ENCODE measurements at places on chromosomes 11 and 22.

DNA sequence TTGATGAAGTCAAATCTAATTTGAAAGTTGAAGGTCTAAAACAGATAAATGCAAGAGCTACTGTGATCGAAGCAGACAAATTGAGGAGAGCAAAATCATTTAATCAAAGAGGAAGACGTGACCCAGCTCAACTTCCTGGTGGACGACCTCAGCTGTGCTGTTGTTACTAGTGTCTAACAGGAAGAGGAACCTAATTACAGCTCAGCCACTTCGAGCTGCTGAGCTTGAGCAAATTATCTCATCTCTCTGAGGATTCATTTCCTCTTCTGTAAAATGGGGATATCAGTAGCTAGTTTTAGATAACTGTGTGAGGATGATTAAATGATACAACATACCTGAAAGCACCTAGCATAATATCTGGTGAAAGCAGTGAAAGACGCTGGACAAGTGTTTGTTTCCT lies 48.6 kb upstream of the OLFML1 start:
- no peak for DNase-seq

DNA sequence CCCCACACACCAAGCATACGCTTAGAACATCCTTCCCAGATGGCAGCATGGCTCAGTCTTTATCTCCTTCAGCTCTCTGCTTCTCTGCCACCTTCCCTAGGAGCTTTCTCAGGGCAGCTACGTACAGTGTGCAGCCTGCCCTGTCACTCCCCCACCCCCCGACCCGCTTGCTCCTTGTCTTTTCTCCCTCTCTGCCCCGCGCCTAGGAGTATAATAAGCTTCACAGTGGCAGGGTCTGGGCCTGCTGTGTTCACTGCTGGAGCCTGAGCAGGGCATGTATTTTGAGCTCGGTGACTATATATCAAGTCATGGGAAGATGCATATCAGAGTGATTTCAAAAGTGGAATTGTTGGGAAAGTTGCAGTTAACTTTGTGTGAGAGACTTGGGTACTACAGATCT lies 55.8 kb upstream of the ADSL start:
- DNase-seq = no peak

DNA sequence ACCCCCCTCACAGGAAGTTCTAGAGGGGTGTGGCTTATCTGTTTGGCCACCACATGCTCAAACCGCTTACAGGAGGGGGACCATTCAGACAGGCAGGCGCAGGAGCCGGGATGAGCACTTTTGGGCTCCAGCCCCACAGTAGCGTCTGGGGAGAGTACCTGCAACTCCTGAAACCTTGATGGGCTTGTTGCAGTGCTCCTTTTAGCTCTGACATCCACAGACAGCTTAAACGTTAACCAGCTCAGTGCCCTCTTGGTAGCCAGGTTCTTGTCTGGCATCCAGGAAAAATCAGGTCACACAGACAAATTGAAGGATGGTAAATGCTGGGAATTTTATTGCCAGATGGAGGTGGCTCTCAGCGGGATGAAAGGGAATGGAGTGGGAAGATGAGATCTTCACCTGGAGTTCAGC lies 326.3 kb downstream of the ETS1 start:
- no peak for DNase-seq

DNA sequence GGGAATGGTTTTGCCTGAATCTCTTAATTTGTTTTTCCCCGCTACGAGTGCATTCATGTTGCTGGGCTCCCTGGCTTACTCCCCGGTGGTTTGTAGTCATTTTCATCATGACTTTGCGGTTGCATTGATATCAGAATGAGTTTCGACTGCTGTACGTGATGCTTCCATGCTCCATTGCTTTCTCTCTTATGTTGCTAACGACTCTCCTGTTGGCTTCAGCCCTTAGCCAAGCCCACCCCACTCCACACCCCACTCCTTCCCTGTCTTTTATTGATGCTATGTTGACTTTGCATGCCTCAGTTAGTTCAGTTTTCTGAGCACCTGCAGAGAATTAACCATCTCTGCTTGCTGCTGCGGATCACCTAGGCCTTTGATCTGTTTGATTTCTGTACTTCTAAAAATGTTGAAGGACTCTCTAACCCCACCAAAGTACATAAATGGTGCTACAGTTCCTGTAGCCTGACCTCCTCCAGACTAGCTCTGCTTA lies 65.3 kb downstream of the ARFGAP2 start:
- no peak for DNase-seq

GRCh38 chr22:20983081-20983771 lies 1.1 kb downstream of the LZTR1 start:
- no peak for DNase-seq

DNA sequence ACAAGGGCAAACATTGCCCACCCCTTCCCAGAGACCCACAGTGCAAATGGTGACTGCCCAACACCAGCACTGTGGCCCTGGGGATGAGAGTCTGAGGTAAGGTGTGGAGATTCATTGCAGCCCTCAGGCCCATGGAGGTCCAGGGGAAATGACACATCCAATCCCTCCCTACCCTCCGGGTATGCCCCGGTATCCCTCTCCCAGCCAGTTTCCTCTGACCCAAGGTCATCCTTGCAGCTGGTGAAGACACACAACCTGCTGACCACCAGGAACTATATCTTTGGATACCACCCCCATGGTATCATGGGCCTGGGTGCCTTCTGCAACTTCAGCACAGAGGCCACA lies 18.9 kb upstream of the UVRAG start:
- no peak for DNase-seq

GRCh38 chr11:65650547-65651338 lies 12.0 kb downstream of the RELA start:
- DNase-seq = no peak

GRCh38 chr22:39253435-39254070 lies 8.8 kb upstream of the PDGFB start:
- DNase-seq = peak; percentile 56

DNA sequence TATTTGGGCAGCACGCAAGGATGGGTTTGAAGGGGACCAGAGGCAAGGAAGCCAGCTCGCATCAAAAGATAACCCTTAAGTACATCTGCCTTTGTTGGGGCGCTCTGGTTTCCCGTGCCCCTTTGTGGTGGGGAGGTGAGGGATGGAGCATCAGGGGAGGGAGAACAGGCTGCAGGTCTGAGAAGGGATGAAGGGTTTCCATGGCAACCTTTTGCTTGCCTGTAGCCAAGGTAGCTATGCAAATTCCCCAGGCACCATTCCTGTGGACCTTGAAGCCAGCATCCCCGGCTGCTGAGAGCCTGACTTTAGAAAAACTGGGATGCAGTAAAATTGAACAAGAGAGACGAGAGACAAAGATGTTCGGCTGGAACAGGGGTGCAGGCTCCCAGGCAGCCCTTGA lies 75.7 kb downstream of the SEZ6L start:
- DNase-seq = no peak

DNA sequence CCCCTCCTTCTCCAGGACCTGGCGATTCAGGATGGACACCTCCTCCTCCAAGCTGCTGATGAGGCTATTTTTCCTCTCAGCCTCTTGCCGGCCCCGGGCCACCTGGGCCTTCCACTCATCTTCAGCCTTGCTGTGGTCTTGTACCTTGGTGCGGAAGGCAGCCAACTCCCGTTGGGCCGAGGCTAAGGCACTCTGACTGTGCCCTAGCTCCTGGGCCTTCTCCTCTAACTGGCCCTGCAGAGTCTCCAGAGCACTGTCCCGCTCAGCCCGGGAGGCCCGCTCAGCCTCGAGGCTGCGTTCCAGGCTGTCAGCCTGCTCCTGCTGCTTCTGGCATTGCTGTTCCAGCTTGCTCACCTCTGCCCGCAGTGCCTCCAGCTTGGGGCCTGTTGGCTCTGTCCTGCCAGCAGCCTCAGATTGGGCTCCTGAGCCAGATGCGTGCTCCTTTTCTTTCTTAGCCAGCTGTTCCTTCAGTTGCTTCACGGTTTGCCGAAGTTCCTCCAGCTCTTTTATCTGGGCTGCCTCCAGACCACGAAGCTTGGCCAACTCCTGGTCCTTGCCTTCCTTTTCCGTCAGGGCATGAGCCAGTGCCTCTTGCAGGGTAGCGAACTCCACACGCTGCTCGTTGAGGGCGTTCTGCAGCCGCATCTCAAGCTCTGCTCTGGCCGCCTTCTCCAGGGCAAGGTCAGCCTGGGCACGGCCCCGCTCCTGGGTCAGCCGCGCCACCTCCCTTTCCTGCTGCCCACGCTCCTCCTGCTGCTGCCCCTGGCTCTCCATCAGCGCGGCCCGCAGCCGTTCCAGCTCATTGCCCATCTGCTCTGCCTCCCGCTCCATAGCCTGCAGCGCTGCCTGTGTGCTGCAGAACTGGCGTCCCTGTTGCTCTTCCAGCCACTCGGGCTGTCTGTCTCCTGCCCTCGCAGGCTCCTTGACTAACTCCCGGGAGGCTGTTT lies 15.3 kb downstream of the IL18BP start:
- no peak for DNase-seq

- DNase-seq = no peak
Observed at GRCh38 chr11:27540051-27540450, 33.5 kb upstream of the LIN7C start.

DNA sequence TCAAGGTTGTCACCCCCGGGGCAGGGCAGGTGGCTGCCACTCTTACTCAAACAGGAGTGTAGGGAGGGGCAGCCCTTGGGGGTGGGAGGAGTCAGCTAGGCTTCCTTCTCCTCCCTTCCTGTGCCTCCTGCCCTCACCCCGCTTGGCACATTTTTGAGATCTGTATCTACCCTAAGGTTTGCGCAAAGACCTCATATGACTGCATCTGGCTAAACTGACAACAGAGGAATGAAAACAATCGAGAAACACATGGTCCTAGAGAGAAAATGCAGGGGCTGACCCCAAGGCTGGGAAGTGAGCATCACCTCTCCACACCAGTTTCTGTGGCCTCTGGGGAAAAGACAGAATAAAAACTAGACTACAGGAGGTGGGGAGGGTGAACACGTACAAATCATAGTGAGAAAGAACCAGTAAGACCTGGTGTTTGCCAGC lies 28.1 kb downstream of the IGSF9B start:
- DNase-seq = no peak

GRCh38 chr11:130031056-130031455 lies 28.4 kb upstream of the PRDM10 start:
- no peak for DNase-seq

DNA sequence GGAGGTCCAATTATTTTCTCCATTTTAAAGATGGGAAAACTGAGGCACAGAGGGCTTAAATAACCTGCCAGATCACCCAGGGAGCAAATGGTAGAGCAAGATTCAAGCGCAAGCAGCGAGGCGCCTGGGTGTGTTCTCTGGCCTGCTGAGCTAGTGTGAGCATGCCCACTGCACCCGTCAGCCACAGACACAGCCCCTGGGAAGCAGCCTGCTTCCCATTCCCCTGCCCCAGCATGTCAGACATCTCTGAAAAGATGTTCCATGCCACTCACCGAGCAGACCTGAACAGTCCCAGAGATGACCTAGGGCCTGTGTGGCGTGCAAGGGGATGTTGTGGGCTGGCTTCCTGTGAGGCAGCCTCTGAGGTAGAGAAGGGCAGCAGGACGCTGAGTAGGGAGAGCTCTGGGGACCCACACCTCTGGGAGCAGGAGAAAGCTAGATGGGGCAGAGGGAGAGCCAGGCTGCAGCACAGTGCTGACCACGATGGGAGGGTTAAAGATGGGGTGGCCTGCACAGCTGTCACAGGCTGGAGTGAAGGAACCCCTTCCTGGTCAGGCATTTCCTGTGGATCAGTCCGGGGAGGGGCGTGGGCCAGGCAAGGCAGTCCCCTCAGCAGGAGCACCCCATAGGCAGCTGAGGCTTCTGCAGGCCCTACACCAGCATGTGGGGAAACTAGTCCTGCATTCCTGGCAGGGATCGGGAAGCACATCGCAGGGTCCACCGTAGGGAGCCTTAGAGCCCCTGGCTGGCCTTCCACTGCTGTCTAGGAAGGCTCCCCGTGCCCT lies 101.4 kb downstream of the GALNT18 start:
- no peak for DNase-seq

DNA sequence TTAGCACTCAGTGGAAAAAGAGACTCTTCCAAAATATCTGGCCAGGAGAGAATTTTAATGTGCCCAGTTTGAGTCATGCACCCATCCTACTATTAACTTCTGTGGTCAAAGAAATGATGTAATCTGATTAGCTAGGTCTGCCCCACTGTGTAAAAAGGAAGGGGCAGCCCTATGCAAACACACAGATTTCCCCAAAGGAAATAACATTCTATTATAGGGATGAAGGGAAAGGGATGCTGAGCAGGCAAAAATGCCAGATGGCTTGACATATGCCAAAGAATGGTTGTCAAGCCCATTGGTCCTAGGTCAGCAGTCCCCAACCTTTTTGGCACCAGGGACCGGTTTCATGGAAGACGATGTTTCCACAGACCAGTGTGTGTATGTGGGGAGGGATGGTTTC lies 43.3 kb upstream of the PAK1 start:
- DNase-seq = no peak

DNA sequence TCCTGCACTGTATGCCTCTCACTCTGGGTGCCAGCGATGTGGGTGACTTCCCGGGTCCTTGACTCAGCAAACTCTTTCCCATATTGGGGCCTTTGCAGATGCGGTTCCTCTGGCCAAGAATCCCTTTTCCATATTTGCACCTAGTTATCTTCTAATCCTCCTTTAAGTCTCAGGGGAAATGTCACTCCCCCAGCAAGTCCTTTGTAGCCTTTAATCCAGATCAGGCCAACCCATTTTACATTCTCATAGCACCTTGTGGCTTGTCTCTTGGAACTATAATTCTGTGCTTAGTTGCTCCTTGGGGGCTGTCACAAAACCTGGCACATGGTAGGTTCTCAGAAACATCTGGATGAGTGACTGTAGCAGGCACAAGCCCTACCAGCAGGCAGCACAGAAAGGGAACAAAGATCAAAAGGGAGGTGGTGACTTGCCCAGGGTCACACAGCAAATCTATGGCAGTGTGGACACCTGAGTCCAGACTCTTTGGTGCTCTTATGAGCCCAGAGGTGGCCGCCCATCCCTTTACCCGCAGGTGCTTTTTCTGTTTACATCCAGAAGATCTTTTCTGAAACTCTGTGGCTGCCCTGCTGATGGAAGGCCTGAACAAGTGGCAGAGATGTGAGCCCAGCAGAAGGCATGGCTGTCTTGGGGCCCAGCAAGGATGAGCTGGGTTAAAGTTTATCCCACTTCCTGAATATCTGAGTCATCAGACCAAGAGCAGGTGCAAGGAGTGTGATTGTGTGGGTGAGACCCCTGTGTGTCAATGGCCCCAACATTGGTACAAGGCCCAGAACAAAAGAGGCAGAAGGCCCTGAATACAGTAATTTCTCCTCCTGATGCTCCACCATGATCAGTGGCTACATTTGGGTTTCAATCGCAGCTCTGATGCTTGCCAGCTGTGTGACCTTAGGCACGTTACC lies 78.6 kb upstream of the GRK3 start:
- DNase-seq = no peak

DNA sequence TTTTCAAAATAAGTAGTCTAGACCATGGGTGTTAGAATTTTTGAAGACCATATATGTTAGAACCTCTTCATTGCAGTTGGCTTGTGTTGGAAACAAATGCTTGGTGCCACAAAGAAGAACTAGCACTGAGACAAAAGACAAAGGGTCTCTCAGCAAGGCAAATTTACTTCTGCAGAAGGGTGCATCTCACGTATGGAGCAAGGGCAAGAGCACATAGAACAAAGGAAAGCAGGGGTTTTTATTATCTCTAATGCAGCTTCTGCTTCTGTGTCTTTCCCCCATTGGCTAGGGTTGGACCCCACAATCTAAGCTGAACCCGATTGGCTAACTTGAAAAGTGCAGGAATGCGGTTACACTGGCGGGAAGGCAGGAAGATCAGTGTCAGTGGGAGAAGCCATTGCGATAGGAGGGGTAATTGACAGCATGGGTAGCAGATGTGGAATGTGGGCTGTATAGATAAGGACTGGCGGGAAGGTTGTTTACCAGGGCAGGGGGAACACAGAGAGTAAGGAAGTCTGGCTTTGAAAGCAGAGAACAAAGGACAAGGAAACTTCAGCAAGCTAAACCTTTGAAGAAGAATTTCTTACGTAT lies 9.2 kb upstream of the RBMXL2 start:
- DNase-seq = no peak

Data from HEK293T (cell line).